CD4-positive, alpha-beta T cell treated with Interleukin-6 at 100 ng/mL for 8 hours (primary cell): ENCODE measurements at places on chromosomes 1 and 21.
A peak's percentile ranks its signal among the peaks of the same experiment; 100 is the strongest.

DNA sequence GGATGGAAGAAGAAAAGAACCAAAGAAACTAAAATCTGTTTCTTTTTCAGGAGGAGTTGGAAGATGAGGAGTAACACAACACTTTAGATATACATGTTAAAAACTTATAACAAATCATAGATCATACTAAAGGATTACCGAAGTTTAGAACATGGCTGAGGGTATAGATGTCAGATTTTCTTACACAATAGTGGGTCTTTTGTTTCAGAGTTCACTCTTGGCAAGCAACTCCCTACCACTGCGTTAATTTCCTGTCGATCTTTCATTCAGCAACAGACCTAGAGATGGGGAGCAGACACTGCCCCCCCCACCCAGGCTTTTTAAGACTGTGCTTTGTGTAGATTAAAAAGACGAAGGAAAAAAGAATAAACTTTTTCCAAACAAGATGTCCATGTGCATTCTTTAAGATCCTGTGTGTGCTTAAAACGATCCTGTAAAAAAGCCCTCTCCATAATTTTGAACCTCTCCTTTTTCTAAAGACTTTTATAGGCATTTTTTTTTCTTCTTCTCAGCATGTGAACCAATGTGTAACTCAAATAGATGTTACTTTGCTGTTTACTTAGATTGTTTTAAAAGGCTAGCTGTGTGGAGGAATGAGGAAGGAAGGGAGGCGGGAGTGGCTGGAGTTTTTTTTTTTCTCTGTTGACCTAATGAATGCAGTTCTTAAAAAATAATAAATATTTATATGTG lies 50.4 kb downstream of the NFIA start:
- no peak for DNase-seq

DNA sequence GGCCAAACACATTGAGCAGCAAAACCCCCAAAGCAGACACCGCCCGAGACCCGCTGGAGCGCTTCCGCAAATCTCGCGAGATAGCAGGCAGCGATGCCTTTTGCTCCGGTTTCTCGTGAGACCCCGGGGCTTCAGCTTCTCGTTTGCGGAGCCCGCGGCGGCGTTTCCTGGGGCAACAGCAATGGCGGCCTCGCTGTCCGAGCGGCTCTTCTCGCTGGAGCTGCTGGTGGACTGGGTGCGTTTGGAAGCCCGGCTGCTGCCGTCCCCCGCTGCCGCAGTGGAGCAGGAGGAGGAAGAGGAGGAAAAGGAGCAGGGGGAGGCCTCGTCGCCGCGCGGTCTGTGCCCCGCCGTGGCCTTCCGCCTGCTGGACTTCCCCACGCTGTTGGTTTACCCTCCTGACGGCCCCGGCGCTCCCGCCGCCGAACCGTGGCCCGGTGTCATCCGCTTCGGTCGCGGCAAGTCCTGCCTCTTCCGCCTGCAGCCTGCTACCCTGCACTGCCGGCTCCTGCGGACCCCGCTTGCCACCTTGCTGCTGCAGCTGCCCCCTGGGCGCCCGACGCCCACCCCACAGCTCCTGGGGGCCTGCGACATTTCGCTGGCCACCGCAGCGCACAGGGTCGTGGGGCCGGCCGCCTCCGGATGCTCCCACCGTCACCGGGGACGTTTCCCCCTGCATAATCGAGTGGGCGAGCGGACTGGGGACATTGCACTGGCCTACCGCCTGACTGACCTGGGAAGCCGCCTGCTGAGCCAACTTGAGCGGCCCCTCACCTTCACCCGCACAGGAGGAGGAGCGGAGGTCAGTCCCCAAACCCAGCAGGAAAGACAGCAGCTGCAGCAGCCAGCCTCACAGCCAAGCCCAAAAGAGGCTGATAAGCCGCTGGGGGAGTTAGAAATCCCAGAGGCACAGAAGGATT lies at the start of gene MAP10:
Gene MAP10 (plus strand): TSS at position 148 of the 917 bp plus-strand sequence. CDS start 34 bp downstream, at position 182.
- peak; percentile 78 for DNase-seq

GRCh38 chr1:27634985-27635367 lies at the start of gene FGR:
TSS of gene FGR (minus strand) at chr1:27635185. CDS start at chr1:27623916, 11,269 bp downstream.
- no peak for DNase-seq

DNA sequence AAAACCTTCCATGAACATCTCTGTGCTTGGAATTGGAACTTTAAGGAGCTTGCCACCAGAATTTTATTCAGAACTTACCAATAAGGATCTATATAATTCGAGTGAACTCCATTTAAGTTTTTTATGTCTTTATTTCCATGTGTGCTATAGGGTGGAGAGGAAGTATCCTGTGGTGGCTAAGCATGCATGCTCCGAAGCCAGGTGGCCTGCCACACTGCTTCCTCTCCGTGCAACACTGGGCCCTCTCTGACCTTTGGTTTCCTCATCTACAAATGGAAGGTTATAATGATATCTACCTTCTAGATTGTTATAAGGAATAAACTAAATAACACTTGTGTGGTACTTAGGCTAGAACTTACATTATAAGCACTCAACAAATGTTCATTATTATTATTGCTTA lies 382.1 kb downstream of the PTPRC start:
- DNase-seq: no peak

DNA sequence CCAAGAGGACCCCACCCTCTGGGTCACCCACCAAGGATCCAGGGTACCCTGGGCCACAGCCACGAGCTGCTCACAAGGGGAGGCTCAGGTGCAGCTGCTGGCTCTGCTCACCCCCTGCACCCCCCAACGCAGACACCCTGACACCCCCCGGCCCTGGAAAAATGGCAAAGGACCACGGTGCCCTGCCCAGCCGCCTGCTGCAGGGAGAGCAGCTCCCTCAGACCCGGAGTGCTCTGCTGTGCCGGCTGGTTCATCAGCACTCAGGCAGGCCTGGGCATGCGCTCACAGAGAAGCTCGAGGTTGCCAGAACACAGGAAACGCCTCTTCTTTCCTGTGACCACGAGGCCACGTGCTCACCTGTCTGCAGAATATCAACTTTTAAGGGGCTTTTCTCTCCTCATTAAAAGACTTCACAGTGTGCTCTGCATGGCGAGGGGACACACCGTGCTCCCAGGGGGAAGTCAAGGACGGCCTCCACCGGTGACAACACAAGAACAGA lies 4.3 kb upstream of the C1QTNF12 start:
- peak; percentile 82 for DNase-seq

DNA sequence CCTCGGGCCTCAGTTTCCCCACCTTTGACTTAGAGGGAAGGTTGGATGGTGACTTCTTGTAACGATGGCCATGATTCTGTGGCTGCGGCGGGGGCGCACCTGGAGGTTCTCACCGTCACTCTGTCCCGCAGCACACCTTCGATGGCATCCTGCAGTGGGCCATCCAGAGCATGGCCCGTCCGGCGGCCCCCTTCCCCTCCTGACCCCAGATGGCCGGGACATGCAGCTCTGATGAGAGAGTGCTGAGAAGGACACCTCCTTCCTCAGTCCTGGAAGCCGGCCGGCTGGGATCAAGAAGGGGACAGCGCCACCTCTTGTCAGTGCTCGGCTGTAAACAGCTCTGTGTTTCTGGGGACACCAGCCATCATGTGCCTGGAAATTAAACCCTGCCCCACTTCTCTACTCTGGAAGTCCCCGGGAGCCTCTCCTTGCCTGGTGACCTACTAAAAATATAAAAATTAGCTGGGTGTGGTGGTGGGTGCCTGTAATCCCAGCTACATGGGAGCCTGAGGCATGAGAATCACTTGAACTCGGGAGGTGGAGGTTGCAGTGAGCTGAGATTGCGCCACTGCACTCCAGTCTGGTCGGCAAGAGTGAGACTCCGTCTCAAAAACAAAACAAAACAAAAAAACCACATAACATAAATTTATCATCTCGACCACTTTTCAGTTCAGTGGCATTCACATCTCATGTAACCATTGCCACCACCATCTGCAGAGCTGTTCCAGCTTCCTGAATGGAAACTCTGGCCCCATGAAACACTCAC lies 2.1 kb upstream of the PFKL start:
- peak; percentile 76 for DNase-seq
